ENCODE measurements at places on chromosomes 1 and 21.

- no peak for DNase-seq
These were observed 49.4 kb downstream of the NENF start for GRCh38 chr1:212482006-212482636.

- DNase-seq = no peak
These were observed 82.0 kb downstream of the KCNK1 start for GRCh38 chr1:233695901-233696300.

DNA sequence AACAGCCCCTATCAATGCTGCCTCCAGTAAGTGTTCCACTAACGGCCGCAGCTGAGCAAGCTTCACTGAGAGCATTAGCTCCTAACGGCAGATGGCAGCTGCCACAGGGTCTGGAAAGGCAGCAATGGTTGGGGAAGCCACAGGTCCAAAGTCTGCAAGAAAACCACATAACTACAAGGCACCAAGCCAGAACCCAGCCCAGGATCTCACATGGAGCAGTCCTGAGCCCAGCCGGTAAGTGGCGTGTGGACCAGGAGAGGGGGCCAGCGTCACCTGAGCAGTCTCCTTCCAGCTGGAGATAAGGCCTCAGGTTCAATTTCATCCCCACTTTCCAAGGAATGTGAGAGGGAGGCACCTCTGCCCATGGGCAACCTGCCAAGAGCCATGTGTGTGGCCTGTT is 13.2 kb downstream of the SYT2 start:
- no peak for DNase-seq

DNA sequence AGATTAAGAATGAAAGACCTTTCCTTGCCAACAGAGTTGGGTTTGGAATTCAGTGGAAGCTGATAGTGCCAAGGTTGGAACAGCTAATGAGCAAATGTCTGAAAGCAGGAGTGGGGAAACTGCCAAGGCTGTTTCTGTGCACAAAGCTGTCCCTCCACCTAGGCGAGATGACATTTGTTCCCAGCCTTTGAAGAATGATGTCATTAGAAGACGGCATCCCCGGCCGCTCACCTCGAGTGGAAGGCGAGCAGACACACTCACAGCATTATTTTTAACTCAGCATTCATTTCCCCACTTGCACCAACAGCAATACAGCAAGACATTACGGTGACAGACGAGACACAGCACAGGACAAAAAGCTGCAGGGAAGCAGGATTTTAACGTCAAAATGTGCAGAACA is 463.9 kb downstream of the PCP4 start:
- no peak for DNase-seq

DNA sequence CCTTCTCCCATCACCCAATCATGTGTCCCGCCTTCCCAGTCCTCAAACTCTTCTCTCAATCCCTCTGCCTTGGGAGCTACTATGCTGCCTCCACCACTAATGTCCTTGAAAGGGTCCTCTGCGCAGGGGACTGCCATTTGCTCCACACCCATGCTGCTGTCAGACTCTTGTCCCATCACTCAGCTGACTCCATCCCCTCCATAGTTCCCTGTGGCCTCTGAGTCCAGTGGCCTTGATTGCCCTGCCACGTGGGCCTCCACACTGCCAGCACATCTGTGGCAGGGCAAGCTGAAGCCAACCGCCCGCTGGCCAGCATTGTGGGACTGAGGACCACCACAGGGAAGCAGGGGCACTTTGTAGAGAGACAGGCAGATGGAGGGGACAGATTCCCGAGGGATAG is 1.3 kb upstream of the TNNT2 start:
- DNase-seq = no peak

- no peak for DNase-seq
These were observed 781 bp downstream of the PROX1 start for GRCh38 chr1:213988507-213989001.

All from esophagus squamous epithelium (tissue), 5 donors.